Activated CD8-positive, alpha-beta memory T cell treated with anti-CD3 and anti-CD28 coated beads, Interleukin-2, amount 10 ng/mL, durations not matched to agents 7 days and 5 days (primary cell): ENCODE measurements at places on chromosomes 12 and 14.

DNA sequence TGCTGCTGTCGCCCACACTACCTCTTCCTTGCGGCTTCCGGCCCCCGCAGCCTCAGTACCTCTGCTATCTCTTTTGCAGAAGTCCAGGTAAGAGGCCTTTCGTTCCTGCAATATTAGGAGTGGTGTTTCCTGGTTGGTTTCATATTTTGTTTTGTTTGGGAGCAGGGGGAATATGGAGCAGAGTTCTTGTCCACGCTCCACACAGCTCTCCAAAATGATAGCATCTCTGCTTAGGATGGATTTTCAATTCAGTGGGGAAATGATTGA lies 768 bp downstream of the OXA1L start:
- DNase-seq = no peak

- no peak for DNase-seq
These were observed 23.3 kb downstream of the MEG3 start for GRCh38 chr14:100849115-100849781.

- peak; percentile 76 for DNase-seq
These were observed 872 bp downstream of the FAM177A1 start for GRCh38 chr14:35046751-35047536.

- no peak for DNase-seq
These were observed 23.7 kb upstream of the RAB21 start for GRCh38 chr12:71730936-71731335.

- no peak for DNase-seq
These were observed 36.0 kb downstream of the CDK17 start for GRCh38 chr12:96364092-96364700.

DNA sequence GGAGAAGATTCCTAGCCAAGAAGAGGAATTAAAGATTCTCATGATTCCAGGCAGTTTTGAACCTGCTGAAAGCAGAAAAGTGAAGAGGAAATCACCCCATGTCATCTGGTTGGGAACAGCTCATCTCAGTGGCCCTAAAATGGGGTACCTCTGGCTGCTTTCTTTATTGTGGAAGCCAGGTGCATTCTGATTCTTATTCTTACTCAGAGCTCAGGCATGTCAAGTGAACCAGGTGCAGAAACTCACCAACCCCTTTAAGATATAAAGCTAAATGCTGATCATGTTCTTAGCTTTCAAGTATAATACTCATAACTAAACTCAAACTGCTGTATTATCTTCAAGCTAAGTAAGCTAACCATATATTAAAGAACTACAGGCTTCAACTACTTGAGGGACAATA lies 253.9 kb upstream of the ARID2 start:
- DNase-seq = no peak

DNA sequence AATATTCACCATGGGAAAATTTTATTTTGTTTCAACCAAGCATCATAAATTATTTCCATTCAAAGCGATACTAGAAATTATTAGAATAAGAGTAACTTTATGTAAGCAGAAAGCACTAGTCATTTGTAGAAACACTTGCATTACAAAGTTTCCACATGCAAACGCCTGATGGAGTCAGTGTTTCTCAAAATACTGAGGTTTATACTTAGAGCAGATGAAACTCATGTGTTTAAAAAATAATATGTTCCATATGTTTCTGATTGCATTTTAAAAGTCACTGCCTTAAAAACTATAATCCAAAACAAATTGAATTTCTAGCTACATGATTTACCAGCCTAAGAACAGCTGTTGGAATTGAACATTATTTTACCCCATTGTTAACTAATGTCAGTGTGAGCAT lies 1246.4 kb downstream of the SLC16A7 start:
- DNase-seq = no peak

DNA sequence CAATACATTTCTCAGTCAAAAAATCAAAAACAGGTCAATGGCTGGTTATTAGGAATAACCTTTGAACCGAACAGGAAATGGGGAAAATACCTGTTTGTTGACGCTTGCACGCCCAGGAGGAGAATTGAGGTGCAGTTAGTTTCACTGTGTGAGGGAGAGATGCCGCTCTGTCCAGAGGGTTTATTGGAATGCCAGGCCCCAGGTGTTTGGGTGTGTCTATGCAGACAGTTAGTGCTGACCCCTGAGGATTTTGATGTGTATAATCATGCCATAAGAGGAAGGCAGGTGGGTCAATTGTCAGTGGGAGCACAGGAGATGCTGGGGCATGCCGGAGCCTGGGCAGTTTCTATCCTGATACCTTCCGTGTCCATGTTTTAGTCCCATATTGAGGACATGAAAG lies 100.8 kb upstream of the DIO3 start:
- no peak for DNase-seq

GRCh38 chr12:64042911-64043310 lies 179.2 kb downstream of the KICS2 start:
- no peak for DNase-seq

DNA sequence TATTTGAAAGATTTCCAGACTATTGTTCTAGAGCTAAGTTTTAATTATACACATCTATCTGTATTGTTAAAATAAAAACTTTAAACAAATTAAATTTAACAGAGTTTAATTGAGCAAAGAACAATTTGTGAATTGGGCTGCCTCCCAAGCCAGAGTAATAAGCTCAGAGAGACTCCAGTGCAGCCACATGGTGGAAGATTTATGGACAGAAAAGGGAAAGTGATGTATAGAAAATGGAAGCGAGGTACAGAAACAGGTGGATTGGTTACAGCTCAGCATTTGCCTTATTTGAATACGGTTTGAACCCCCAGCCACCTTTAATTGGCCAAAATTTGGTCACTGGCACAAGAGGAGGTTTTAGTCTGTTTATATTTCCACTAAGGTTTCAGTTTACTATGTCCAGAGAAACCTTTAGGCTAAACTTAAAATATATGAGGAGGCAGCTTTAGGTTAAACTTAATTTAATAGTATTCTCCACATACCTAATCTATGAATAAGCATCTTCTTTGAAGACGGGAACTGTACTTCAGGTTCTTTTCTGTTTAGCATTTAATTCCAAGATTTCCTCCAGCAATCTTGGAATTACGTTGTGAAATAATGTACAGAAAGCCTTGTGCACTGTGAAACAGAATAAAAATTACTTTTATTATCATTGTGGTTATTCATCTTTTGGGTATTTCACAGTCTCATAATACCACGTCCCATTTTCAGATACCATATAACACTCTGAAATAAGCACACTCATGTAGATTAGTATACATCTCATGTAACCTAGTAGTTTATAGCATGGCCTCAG lies 19.4 kb downstream of the SRGAP1 start:
- DNase-seq = no peak

GRCh38 chr12:67460388-67460787 lies 188.2 kb upstream of the DYRK2 start:
- DNase-seq = no peak
